ENCODE measurements at places on chromosomes 2 and 18. TPM values are rescaled to one million over a fixed set of nuclear protein-coding genes. Genes with fewer than 3 reads are reported as not detected.

DNA sequence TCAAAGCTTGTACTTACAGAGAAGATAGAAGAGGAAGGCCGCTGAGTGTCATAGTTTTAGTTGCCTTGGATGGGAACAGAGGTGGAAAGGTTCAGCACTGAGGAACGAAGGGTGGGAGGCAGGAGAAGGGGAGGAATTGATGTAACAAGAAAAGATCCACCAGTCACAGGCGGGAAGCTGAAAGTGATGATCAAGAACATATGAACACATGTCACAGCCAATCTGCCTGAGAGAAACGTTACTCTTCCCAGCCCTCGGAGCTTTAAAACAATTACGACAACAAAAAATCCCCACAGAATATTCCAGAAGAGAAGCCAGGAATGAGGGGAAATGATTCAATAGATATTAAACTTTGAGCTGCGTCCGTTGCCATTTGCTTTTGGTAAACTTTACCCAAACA, 87.1 kb downstream of the TSHZ1 start:
- peak; percentile 2 for DNase-seq

- peak; percentile 25 for DNase-seq
Measured at GRCh38 chr2:216987252-216987821, 127.5 kb upstream of the TNP1 start.

Gene MYO5B
- total RNA-seq: 0.16 TPM

Gene CNOT9
- 32.9 TPM for total RNA-seq

DNA sequence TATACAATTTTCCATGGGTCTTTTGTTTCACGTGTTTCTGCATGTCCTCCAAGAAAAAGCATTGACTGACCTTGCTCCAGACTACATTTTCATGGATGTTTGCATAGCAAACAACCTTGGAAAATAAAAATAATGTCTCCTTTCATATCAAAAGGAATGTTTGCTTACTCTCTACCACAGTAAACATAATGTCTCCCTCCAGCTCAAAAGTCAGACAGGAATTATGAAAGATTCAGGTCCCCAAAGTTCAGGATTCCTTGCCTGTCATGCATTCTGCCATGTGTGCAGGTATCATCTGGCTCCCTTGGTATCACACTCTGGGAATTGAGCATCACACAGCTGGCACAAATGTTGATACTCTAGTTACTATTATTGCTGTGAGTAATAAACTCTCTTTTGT, 103.1 kb upstream of the ZC3H15 start:
- DNase-seq: no peak

All from fibroblast of the aortic adventitia (primary cell).